ENCODE measurements at places on chromosomes 16 and 17.
A peak's percentile ranks its signal among the peaks of the same experiment; 100 is the strongest.

DNA sequence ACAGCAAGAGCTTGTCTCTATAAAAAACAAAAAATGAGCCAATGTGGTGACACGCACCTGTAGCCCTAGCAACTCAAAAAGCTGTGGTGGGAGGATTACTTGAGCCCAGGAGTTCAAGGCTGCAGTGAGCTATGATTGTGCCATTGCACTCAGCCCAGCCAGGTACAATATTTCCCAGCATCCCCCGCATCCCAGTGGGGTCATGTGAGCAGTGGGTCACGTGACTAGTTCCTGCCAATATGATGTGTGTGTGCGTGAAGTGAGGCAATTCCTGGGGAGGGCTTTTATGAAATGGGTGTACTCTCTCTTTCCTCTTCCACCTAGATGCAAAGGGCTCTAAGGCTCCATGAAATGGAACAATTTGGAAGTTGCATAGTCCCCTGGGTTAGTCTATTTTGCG, 81.3 kb downstream of the GSG1L start:
- DNase-seq, result peak; percentile 23

- DNase-seq, result no peak
Measured at GRCh38 chr17:59470624-59471297, 94.6 kb upstream of the DHX40 start.

DNA sequence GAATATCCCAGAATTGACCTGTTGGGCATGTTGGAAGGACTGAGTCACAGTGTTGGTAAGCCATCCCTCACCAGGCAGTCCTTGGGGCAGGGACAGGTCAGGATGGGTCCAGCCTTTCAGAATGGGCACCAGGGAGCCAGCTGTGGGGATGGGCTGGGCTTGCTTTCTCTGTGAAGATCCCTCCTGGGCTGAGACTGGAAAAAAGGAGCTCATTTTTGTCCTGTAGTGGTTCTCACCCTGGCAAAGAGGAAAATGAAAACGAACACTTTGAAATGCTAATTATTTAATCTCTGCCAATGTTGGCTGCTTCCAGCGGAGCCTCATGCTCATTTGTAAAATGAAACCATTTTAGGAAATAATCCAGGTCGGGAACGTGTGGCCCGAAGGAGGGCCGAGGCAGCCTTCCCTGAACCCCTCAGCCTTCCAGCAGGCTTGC, 237.5 kb upstream of the SALL1 start:
- no peak for DNase-seq

GRCh38 chr17:17313350-17313991, 10.3 kb downstream of the NT5M start:
- DNase-seq, result peak; percentile 82

- DNase-seq, result no peak
Measured at GRCh38 chr16:84982434-84982833, 28.9 kb downstream of the ZDHHC7 start.

GRCh38 chr16:27108826-27109665, 42.3 kb downstream of the C16orf82 start:
- DNase-seq, result no peak

GRCh38 chr17:50631195-50631907, 3.3 kb upstream of the ABCC3 start:
- peak; percentile 20 for DNase-seq

DNA sequence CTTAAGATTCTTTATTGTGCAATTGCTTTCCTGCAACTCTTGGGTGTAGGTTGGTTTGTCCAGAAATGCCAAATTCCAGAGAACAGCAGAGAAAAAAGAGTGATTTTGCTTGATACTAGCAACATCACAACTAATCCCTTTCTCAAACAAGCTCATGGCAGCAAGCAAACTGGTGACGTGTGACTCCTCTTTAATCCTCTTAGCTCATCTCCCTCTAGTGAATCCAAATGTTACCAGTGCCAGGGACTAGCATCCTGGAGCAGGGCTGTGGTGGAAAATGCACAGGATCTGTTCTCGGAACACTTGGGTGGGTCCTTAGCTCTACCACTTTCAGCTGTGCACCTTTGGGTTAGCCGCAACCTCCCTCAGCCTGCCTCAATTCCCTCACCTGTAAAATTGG, 204.0 kb upstream of the CCL2 start:
- peak; percentile 56 for DNase-seq

DNA sequence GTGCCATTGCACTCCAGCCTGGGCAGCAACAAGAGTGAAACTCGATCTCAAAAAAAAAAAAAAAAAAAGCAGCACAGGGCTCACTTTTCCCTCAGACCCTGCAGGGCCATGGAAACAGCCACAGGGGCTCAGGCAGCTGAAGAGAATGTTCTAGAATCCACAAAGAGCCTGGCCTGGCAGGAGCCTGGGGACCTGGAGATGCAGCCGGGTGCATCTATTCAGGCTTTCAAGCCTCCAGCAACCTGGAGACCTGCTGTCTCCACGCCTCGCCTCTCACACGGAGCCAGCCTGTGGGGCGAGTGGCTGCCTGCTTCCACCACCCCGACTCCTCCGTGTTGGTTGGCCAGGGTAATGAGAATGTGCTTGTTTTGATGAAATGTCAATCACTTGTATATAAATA, 44.0 kb upstream of the MEAK7 start:
- DNase-seq, result no peak

- DNase-seq, result no peak
Measured at GRCh38 chr16:64240586-64240985, 881.3 kb downstream of the CDH11 start.

DNA sequence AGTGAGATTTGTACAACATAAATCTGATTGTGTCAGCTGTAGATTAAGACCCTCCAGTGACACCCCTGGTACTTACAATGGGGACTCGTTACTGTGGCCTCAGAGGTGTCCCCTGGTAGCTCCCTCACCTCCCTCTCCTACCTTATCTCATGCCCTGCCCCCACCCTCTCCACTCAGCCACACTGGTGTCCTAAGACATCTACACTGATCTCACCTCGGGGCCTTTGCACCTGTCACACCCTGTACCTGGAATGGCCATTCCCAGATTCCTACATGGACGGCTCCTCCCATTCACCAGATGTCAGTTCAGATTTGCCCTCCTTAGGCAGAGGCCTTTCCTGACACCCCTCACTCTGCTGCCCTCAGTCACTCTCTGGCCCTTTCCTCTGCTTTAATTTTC, 319.3 kb downstream of the CPPED1 start:
- no peak for DNase-seq

DNA sequence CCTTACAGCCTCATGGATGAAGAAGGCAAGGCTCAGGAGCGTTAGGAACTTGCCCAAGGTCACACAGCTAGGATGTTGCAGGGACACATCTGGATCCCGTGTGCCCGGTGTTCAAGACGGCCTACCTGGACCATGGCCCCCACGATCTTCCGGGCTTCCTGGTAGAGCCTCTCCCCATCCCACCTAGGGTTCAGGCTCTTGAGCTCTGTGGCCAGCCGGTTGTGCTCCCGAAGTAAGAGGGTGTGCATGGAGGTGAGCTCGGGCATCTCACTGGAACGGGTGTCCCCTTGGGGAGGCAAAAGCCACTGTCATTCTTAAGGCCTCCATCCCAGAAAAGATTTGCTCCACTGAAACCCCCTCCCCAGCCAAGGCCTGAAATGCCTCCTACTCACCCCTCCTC, 5.3 kb downstream of the MPO start:
- DNase-seq, result no peak

- DNase-seq, result no peak
Measured at GRCh38 chr16:74724820-74725549, 24.3 kb upstream of the MLKL start.

- no peak for DNase-seq
Measured at GRCh38 chr16:56812884-56813283, 52.1 kb upstream of the SLC12A3 start.

DNA sequence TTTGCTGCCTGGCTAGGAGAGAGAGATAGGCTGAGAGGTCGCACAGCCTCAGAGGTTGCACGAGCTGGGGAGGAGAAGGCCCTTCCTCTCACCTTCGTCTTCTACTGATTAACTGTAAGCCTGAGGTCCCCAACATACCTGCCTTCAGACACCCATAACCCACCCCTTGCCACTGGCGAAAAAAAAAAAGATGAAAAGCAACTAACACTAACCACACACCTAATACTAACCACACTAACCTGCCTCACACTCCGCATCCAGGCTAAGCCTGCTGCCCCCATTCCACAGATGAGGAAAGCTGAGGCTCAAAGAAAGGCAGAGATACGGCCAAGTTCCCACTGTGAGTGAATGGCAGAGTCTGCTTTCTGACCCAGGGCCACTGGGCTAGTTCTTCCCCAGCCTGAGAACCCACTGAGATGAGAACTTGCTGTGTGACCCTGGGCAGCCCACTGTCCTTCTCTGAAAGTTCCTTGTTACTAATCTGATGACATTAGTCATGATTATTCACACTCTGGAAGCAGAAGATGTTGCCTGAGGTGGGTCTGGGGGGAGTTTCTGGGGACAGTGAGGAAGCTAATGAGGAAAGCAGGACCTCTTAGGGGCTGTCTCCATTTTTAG, 4.6 kb downstream of the IL21R start:
- no peak for DNase-seq

- no peak for DNase-seq
Measured at GRCh38 chr16:57145046-57146021, 40.5 kb downstream of the PSME3IP1 start.

GRCh38 chr17:75036643-75037268, 10.0 kb downstream of the ATP5PD start:
- DNase-seq, result no peak

DNA sequence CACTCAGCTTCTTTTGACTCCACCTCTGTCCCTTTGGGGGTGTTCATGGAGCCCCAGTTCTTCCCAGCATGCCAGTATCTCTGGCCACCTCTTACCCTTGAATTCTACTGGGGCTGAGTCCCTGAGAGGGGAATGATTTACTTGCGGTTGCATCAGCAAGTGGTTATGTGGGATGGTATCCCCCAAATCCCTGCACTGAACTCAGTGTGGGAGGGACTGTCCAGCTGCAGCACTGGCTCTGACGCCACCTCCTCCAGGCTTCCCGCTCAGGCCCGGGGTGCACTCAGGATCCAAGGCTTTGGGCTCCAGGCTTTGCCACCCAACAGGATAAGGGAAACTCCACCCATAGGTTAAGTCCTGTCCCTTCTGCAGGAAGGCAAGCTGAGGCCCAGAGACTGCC, 21.1 kb upstream of the BRD7 start:
- DNase-seq, result no peak

GRCh38 chr16:6499413-6499812, 833.2 kb upstream of the RBFOX1 start:
- DNase-seq, result no peak

DNA sequence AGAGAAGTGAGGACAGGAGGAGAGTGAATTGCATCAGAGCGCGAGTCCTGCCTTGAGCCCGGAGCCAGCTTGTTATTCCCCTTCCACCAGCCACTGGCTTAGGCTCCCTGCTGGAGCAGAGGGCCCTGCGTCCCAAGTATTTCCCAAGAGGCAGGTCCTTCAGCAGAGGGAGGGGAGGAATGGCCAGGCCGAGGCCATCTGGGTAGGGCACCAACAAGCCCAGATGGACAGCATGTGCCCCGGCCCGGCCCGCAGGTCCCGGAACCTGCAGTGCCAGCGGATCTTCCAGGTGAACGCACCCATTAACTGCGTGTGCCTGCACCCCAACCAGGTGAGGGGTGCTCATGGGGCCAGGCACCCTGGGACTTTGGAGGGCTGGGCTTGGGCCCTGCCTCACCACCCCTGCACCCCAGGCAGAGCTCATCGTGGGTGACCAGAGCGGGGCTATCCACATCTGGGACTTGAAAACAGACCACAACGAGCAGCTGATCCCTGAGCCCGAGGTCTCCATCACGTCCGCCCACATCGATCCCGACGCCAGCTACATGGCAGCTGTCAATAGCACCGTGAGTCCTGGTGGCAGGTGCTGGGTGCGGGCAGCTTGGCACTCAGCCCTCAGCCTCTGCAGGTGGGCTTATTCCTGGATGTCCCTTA, 1.7 kb downstream of the MLST8 start:
- DNase-seq, result no peak

GRCh38 chr16:70687102-70687511, 1.3 kb upstream of the MTSS2 start:
- peak; percentile 55 for DNase-seq

GRCh38 chr17:77345260-77345910, 204.6 kb downstream of the SEC14L1 start:
- peak; percentile 9 for DNase-seq

DNA sequence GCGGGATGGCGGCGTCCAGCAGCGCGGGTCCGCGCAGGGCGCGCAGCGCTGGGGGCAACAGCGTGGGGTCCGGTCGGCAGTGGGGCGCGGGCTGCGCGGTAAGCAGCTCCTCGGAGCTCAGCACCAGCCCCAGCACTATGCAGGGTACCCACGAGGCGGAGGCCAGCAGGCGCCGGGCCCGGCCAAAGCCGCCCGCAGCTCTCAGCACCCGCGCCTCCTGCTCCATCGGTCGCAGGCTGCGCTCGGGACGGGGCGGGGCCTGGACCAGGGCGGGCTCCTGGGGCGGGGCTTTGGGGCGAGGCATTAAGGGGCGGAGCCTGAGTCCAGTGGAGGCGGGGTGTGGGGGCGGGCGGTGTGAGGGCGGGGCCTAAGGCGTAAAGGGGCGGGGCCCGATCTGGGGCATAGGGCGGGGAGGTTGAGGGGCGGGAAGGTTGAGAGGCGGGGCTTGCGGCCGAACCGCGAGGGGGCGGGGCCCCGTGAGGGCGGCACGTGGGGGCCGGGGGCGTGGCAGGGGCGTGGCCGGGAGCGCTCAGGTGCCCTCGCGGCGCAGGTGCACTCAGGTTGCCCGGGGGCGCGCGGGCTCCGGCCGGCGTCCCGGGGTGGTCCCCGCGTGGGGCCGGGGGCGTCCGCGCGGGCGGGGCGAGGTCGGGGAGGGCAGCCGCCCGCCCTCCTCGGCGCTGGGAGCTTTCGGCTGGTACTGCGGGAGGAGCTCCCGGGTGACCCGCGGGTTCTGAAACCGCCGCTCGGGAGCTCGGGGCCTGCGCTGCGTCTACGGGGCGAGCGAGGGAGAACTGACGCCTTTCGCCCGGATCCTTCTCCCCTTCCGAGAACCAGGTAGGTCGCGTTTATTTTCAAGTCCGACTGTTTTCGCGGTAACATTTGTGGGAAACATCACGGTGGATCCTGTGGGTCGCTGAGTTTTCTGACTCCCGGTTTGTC, 1.4 kb upstream of the SLC22A31 start:
- DNase-seq, result peak; percentile 72

DNA sequence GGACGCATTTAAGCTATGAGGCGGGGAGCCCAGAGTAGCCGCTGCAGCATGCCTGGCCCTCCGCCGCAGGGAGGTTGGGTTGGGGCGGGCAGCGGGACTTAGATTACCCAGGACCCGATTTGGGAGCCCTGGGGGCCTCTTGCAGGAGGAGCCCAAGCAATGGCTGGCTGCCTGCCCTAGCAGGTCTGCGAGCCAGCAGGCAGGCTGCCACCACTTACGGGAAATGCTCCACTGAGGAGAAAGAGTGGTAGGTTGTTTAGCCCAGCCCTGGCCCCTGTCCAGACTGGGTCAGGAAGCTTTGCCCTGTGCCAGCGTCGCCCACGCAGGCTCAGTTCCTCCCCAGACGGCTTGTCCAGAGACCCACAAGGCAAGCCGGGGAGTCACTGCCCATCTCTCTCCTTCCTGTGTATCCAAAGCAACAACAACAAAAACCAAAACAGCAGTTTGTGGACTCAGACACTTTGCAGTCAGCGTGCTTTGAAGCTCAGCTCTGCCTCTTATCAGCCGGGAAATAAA, 10.3 kb upstream of the TVP23A start:
- no peak for DNase-seq
